Gastrocnemius medialis (tissue), 4 donors: ENCODE measurements at places on chromosomes 12 and 14.

DNA sequence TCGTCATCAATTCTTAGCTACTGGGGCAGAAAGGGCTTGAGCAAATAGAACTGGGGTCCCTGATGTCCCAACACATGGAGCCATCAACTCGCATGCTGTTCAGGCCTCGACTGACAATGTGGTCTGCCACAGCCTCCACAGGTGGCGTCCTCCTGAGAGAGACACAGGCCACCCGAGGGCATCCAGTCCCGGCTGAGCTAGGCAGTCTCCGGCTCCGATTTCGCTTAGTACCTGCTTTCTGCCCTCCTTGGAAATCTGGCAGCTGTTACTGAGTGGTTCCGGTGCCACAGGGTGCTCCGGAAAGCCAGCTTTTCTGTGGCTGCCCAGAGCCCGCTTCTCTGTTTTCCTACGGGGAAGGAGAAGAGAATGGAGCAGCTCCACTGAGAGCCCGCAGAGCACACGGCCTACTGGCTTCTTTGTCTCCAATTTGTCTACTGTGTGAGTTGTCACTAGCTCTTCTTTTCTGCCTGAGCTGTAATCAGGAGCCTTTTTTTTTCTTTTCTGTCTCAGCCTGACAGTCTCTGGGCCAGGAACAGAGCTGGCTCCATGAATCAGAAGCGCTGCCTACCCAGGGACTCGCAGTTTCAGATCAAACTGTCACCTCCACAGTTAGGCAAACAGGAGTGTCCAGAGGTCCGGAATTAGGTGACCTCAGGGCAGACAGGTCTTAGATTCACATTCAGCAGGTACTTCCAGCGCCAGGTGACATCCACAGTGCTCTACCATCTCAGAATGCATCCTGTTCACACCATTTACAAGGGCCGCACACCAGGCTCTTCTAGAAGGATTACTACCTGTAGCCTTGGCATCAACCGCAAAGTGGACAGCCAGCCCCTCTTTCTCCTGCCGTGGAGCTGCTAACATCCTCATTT is 73.3 kb downstream of the MOK start:
- no peak for DNase-seq

DNA sequence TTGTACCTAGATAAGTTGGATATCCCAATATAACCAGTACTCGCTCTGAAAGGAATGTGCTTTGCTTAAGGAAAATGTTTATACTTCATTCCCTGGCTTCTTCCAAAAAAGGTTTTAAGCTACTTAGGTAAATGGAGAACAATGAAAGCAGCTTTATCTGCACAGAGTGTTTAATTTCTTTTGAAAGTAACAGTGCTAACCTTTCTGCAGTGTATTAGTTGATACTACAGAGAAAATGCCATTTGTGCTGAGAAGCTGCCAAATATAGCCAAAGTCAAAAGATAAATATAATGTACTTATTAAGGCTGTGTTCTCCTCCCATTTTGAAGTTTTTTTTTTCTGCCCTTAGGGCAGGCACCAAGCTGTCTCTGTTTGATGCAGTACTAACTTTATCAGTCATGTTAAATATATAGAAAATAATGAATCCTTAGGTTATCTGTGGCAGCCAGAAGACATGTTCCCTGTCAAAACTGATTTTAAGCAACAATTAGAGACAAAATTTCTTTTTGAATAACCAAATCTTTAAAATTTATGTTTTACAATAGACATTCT is 145.4 kb upstream of the KITLG start:
- DNase-seq = no peak

- no peak for DNase-seq
Measured at GRCh38 chr14:80212023-80212397, 706 bp upstream of the DIO2 start.

DNA sequence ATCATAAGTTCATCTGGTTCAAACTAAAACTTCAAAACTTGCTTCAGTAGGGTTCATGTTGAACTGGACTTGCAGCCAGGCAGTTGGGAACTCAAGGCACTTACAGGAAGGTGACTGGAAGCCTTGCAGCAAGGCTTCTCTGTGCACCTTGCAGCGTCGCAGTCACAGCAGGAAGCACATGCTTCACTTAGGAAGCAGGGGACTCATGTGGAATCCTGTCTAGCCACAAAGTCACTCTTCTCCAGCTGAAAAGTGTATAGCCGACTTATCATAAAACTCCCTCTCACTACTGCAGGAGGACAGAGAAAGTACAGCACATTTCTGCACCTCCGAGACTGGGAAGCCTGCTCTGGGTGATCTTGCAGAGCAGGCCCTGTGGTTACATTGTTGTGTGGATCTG is 114.0 kb upstream of the PRB2 start:
- DNase-seq = no peak

GRCh38 chr12:70758494-70758845 is 121.2 kb upstream of the PTPRB start:
- no peak for DNase-seq

DNA sequence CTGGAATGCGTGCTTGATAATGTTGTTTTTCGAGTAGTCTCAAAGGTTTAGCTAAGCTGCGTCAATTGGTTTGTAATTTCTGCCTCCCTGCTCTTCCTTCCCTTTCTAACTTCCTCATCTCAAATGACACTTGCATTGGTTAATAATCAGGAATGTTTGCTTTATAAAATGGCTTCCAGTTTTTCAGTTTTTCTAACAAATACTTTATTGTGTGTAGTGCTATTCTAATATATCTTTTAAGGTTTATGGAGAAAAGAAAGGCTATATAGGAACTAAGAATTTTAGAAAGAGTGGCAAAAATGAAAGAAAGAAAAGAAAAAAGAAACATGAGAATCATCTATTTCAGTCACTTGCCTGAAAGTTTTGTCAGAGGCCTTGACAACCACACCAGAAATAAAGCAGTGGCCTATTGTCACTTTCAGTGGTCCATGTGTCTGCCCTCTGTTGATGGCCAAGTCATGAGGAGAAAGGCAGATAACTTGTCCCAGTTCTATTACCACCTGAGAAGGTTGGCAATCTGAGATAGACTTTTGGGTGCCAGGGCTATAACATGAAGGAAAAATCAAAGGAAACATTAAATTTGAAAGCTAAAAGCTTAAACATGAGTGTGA is 221.9 kb upstream of the KITLG start:
- no peak for DNase-seq

DNA sequence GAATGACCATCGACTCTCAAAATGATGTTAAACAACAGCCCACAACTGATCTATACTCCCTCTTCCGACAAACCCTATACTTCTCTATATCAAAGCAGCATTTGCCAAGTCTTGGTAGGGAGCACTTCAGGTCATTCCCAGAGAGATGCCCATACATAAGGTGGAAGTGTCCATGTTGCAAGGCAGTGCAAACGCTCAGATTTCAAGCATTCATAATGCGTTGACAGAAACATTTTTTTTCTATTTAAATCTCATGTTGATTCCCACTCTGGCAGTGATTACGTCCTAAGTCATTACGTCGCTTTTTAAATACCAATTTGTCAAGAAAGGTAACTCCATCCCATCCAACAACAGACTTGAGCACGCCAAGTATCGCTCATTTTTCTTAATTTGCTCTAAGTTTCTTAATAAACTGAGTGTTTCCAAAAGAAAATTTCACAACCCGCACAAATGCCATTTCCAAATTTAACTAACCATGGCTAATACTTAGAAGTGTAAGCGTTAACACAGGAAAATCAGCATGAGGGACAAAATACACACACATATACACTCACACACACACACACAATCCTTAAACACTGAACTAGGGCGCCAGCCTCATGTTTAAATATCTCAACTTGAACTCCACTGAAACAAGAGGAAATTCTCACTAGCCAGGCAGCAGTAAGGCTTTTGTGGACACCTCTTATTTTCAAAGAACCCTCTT is 1.1 kb downstream of the GXYLT1 start:
- no peak for DNase-seq

GRCh38 chr14:72751276-72752033 is 142.4 kb downstream of the DPF3 start:
- no peak for DNase-seq

- DNase-seq = no peak
Measured at GRCh38 chr14:31312934-31313333, 105.3 kb upstream of the HECTD1 start.

- no peak for DNase-seq
Measured at GRCh38 chr12:18953505-18953904, 176.0 kb upstream of the PLEKHA5 start.

DNA sequence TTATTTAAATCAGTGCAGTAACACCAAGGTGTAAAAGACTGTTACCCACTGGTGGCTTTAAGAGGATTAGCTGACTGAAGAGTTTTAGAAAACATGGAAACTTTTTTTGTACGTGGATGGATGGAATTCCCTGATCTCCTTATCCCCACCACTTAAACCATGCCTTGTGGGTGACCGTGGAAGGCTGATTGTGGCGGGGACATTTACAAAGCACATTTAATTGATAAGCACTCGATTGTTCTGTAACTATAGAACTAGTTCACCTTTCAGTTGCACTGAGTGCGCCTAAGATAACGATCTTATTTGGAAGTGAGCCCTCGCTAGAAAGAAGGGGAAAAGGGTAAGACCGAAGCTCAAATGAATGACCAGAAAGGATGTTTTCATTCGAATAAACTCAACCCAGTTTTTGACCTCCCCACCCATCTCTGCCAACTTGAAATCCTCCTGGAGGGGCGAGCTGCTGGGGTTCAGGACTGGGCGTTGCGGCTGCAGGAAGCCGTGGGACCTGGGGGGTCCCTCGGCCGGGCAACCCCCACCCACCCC is 688 bp upstream of the RASSF3 start:
- no peak for DNase-seq

GRCh38 chr12:42871816-42872215 is 282.3 kb upstream of the PRICKLE1 start:
- no peak for DNase-seq

DNA sequence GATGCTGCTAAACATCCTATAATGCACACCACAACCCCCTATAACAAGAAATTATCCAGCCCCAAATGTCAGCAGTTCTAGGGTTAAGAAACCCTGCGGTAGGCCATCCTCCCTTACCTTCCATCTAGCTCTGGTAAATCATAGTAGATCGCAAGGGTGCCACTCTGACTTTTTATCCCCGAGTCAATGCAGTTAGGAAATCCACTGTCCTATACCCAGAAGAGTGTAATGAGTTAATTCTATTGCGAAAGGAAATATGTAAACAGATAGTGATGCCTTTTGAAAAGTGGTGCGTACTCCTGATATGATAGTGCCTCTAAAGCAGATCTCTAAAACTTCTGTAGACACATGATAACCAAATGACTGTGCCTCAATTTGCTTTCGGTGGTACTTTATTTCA is 29.8 kb downstream of the SCFD1 start:
- DNase-seq = no peak
